Transverse colon (tissue), 4 donors: ENCODE measurements at places on chromosomes 4 and X.

- no peak for DNase-seq
Observed at GRCh38 chr4:55348466-55348865, 2.4 kb downstream of the SRD5A3 start.

DNA sequence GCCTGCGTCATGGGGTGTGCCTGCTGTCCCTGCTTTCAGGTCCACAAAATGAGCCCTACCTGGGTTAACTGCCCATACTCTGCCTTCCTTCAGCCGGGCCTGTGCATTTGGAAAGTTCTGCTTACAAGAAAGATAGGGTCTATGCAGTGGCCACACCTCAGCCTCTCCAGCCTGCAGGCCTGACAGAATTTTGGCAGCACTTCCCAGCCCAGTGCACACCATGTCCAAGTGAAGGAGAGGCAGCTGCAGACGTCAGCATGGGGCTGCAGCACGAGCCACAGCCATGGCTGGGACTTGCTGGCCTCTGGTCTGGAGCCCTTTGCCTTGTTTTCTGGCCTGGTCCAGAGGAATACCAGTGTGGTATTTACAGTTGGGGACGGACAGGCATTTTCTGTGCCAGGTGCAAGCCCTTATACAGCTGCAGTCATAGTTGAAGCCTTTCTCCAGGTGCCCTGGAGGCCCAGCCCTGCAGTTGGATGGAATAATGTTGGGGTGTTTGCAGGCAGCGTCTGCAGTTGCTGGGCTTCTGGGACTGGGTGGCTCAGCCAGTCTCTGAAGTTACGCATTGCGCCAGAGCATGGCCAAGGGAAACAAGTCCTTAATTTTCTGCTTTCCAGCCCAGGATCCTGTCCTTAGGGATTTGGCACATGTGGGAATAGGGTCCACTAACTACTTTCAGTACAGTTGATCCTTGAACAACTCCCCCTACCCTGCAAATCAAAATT is 26.2 kb downstream of the JADE1 start:
- DNase-seq, result peak; percentile 23

GRCh38 chrX:475926-476723 is 89.4 kb upstream of the PPP2R3B start:
- no peak for DNase-seq

- DNase-seq, result no peak
Observed at GRCh38 chrX:68721546-68721945, 74.1 kb downstream of the STARD8 start.

GRCh38 chrX:2183193-2183725 is 317.5 kb downstream of the DHRSX start:
- no peak for DNase-seq

DNA sequence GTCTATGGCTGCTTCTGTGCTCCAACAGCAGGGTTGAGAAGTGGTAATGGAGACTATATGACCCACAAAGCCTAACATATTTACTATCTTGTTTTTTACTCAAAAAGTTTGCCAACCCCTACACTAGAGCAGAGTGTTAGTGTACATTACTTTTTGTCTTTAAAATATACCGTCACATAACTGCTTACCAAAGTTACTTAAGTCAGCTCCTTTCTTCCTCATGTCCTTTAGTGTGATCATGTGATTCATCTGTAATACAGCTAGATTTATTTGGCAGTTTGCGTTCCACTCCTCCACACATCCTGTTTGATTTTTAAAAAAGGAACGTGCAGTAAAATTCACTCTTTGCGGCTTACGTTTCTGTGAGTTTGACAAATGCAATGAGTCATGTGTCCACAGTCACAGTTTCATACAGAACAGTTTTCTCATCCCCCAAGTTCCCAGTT is 162.4 kb upstream of the GPRIN3 start:
- DNase-seq, result no peak

GRCh38 chr4:137678796-137679195 is 146.5 kb upstream of the PCDH18 start:
- DNase-seq, result no peak

GRCh38 chrX:22389556-22390179 is 117.0 kb downstream of the CBLL2 start:
- DNase-seq, result no peak

GRCh38 chrX:123731258-123731986 is 1.4 kb downstream of the THOC2 start:
- no peak for DNase-seq

DNA sequence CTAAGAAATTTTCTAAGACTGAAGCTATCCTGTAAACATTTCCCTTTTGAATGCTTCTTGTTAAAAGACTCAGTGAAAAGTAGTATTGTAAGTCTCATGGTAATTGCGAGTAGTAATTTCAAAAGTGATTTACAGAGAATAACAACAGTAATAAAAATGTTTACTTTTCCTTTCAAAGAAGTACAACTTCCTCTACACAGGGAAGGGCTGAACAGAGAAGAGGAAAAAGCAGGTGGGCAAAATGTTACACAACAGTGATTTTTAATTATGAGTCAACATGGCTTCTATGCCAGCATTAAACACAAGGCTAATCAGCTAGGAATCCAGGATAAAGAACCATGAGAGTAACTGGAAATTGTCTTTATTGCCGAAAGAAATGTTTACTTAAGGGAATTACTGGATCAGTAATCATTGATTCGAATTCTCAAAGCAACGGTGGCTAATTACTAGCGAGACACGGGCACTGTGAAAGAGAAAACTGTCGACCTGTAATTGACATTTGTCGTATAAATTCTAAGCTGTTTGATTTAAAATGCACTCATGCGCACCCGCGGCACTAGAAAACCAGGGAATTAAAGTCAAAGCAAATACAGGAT is 15.4 kb downstream of the UTP3 start:
- DNase-seq, result peak; percentile 18

GRCh38 chr4:76614589-76614988 is 179.6 kb downstream of the SHROOM3 start:
- DNase-seq, result no peak

DNA sequence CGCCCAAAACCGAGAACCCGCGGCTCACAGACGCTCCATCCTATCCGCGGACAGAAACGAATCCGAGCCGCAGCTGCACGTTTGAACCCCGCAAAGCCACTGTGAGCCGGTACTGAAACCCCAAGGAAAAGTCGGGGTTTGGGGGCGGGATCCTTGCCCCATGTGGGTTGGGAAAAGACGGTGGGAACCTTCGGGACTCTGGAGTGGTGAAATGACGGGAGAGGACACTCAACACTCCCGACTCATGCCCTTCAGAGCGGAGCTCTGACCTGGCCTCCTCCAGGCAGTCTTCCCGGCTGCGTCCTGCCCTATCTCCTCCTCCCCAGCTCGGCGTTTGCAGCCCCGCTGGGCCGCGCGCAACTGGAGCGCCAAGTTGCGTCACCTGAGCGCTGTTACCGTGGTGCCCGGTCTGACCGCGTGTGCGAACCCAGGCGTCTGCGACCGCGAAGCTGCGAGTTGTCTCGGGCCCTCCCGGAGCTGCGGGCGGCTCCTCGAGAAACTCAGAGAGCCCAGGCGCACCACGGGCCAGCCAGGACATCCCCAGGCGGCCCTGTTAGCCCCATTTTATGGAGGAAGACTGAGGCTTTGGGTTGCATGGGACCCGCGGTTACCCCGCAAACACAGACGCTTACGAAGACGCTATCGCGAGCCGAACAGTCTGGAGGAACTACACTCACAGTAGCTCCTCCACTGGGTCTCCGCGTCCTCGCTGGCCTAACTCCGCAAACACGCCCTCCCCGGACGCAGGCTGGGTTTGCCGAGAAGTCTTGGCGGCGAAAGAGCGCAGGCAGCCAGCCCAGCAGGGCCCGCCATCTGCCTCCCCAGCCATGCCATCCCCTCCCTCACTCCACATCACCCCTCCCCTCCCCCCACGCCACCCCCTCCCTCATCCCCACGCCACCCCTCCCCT is 20.3 kb upstream of the HMX1 start:
- DNase-seq, result no peak

DNA sequence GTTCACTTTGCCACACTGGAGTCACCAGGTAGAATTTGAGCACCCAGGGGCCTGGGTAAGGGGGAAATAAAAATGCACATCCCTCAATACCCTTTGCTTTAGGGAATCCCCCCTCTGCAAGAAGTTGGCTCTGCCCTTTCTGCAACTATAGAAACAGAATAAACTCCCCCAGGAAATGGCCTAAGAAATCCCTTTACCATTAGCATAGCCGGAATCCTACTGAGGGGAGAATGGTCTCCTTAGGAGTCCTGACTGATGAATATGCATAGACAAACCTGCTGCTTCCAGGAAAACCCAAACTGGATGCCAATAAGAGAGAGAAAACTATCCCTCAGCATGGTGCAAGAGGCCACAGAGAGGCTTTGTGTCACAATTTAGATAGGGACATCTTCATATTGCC is 11.0 kb downstream of the EFHC2 start:
- DNase-seq, result no peak

- no peak for DNase-seq
Observed at GRCh38 chr4:174041555-174042105, 241.8 kb downstream of the FBXO8 start.

DNA sequence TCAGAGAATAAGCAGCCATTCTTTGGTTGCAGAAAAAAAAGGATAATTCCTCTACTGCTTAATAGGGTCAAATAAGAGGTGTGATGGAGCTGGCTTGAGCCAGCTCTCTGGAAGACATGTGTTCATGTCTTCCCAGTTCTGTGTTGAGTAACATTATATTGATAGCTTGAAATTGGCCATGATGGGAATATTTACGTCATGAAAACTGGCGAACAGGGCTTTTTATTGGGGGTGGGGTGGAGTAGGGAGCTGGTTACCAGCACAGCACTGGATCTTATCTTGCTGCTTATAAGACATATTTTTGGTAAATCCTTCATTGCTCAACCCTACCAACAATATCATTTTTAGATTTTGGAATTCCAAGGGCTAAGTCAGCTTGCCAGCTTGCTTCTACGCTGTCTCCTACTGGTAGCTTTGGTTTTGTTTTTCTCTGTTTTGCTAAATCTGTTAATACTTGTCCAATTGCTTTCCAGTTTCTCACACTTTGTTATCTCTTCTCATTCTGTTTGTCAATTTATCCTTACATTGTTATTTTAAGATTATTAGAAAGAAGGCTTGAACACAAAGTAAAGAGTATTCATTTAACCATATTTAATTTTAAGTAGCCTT is 25.3 kb upstream of the GBA3 start:
- no peak for DNase-seq

DNA sequence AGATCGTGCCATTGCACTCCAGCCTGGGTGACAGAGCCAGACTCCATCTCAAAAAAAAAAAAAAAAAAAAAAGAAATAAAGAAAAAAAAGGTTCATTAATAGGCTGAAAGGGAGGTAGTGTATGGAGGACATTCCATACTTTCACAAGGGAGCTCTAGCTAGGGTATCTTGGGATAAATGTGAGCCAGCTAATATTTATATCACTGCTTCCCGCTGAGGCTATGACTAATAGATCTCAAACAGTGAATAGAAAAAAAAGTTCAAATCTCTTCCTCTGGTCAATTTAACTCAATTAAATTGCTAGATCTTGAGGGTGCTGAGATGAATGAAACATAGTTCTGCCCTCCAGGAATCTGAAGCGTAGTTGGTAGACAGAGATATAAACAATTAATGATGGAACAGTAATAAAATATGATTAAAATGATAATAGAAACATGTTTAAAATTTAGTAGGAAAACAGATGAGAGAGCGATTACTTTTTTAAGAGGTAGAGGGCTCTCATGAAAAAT is 55.7 kb upstream of the SHISA3 start:
- DNase-seq, result no peak

GRCh38 chrX:154043003-154043763 is 23.5 kb upstream of the IRAK1 start:
- no peak for DNase-seq

DNA sequence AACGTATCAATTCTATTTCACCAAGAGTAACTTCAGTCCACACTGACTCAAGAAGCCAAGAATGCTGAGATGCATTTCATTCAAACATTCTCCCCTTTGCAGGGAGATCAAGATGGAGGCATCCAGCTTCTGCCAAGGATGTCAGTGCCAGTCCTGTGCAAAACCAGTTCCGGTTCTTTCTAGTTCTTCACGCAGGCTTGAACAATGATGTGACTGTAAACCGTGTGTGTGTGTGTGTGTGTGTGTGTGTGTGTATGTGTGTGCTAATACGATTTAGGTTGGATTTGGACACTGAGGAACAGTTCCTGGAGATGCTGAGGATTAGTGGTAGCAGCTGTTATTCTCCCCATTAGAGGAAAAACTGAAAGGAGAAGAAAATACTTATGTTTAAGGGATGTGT is at the start of gene REELD1:
Gene REELD1, plus strand, starts transcription at position 301 of the 400 bp plus-strand sequence. CDS start 2,415 bp downstream, outside the sequence.
- DNase-seq, result no peak

GRCh38 chr4:10403633-10404445 is 53.4 kb downstream of the ZNF518B start:
- peak; percentile 11 for DNase-seq
